T-helper 9 cell (primary cell): ENCODE measurements at places on chromosomes 1 and 21.
A peak's percentile ranks its signal among the peaks of the same experiment; 100 is the strongest.

- DNase-seq: no peak
Measured at GRCh38 chr1:232751393-232752140, 53.6 kb upstream of the MAP10 start.

GRCh38 chr1:38068220-38068979 lies 21.8 kb upstream of the POU3F1 start:
- DNase-seq: no peak

GRCh38 chr1:39908534-39908933 lies 6.8 kb upstream of the MYCL start:
- no peak for DNase-seq

DNA sequence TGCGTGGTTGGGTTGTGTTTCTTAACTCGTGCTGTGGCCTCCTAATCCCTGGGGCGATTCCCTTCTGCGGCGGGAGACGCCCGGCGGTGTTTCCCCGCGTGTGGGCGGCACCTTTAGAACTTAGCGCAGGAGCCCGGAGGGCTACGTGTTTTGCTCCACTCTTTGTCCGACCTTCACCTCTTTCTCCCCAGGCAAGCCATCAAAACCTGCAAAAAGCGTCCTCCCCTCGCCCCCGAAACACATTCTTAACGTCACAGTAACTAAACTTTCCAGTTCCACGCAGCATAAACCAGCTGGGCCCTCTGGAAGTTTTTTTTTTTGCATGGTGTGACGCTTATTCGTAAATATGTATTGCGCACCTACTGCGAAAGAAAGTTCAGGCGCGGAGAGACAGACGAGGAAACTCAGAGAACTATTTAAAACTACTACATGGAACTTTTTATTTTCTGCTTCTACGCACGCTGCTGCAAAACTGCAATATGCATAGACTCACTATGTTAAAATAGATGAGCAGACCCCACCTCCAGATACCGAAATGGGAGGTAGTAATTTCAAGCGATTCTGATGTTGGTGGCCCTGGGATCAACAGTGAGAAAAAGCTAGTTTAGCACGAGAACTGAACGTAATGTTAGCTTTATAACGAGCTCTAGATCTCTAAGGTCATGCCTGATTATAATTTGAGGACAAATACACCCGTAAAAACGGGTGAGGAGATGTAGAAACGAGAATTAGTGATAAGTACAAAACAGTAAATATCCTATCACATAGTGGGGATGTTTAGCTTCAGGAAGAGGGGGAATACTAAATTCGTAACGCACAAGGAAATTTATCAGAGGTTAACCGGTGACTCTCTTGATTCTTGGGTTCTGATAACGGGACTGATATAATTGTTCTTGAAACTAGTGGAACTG lies 920 bp downstream of the MTR start:
- DNase-seq: peak; percentile 55

DNA sequence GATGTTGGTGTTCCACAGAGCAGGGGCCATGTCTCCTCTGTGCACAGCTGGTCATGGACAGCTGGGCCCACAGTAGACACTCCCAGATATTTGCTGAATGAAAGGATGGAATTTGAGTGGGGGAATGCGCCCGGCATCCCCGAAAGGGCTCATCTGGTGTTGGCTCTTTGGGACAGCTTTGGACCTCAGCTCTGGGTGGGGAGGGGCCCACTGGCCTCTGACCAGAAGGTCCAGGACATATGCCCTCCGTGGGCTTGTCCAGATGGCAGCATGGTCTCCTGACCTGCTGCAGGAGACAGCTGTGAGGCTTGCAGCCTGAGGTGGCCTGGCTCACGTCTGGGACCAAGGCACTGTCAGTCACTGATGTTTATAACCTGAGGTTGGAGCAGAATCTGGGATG lies 160.4 kb upstream of the AJAP1 start:
- DNase-seq: no peak

DNA sequence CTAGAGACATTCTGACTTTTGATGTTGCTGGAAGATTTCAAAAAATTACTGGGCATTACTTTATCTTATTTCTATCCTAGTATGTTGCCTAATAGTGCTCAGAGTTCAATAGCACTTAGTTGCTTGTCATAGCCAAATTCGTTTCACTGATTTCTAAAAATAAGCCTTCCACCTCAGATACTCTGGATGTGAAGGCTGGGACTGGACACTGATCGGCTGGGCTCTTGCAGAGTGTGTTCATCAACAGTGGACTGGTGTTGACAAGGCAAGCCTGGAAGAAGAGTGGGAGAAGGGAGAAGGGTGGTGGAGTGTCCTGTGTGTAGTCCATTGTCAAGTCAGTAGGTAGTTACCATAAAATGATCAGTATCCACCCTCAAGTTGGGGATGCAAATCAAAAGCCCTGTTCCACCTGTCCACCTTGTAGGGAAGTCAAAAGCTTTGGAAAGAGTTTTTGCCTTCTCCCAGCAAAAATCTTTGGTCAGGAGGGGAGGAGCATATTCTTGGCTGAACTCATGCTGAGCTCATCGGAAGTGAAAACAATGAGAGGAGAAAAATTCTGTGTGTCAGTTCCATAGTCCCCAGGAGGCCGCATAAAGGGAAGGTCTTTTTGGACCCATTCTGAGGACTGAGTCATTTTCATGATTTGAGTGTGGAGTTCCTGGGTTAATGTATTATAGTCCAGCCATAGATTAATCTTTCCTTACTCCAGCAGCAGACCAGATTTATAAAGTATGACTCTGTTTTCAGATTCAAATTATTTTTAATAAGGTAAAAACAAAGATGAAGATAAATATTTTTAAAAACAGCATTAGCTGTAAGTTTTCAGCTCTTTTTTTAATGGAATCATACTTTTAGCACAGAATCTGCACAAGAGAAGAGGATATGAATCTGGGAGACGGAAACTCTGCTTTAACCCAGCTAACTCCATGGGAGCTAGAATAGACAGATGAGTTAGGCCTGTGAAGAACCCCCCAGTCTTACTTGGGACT lies 99.5 kb upstream of the BMP8A start:
- no peak for DNase-seq

GRCh38 chr1:232519186-232519585 lies 110.7 kb downstream of the SIPA1L2 start:
- no peak for DNase-seq

DNA sequence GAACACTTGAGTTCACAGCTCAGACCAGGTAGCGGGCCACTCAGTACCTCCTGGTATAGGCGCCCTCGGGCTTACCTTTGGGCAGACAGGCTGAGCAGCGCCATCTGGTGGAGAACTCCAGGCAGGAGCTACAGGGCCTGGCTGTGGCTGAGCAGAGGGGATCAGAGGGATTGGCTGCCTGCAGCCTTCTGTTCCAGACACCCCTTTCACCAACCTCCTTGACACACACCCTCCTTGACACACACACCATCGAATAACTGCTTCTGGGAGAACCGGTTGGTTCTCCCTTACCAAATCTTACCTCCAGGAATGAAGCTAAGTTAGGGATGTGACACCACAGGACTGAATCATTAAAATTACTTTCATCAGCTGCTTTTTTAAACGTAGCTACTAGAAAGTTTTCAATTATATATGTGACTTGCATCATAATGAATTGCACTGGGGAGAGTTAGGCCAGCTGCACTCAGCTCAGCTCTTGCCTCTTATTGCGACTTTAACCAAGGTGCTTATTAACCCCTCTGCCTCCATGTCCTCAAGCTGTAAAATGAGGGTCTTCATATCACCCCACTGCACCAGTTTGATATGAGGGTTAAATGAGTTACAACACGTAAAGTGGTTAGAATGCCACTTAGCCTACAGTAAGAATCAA lies 6.6 kb downstream of the LIN28A start:
- DNase-seq: peak; percentile 86

DNA sequence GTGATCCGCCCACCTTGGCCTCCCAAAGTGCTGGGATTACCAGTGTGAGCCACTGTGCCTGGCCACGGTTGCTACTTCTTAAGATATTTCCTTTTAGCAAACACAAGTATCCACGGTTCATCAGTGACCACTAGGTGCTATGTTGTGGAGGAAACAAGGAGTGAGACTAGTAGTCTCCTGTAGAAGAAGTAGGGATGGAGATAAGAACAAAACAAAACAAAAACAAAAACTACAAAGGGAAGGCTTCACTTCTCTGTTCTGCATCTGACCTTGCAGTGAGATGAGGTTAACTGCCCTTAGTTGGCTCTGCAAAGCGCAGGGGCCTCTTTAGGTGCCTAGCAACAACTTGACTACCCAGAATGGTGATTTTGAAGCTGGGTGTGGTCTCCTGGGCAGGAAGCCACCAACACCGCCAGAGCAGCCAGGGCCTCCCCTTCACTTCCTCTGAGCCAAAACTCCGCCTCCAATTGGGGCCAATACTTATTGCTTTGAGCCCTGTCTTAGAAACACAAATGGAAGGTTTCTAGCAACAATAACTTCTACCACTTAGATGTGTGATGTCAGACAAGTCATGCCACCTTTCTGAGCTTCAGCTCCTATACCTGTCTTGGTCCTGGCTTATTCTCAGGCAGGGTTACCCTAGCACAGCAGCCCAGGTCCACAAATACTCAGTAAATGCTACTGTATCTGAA lies 12.8 kb upstream of the CDC42 start:
- peak; percentile 81 for DNase-seq

- DNase-seq: no peak
Measured at GRCh38 chr1:43455213-43455889, 1.6 kb upstream of the HYI start.

DNA sequence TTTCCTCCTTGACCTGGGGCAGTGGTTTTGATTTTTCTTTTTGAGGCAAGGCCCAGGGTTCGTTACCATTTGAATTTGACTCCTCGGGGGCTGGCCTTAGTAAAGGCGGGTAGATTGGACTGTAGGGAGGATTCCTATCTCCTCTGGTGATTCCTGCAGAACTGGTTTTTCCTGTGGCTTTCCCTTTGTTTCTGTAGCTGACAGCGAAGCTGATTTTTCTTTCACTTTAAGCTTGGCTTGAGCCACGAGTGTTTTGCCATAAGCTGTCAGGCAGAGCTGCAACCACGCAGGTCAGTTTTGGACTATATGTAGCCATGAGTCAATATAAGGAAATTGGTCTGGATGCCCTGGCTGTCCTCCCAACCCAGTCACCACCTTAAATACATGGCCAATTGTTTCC lies 28.7 kb upstream of the KCNJ15 start:
- no peak for DNase-seq

- DNase-seq: peak; percentile 86
Measured at GRCh38 chr1:2227346-2228156, 568 bp upstream of the SKI start.

DNA sequence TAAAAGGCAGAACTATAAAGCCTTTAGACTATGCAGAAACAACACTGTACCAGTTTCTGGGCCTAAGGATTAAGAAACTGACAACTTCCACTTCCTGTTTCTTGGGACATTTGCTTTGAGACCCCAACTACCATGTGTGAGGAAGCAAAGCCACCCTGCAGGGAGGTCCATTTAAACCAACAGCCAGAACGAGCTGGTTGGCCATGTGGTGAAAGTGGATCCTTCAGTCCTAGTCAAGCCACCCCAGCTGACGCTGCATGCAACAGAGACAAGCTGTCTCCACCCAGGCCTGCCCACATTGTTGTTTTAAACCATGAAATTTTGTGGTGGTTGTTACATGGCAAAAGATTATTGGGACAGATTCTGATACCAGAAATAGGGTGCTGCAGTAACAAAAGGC lies 31.8 kb upstream of the SLFNL1 start:
- no peak for DNase-seq

DNA sequence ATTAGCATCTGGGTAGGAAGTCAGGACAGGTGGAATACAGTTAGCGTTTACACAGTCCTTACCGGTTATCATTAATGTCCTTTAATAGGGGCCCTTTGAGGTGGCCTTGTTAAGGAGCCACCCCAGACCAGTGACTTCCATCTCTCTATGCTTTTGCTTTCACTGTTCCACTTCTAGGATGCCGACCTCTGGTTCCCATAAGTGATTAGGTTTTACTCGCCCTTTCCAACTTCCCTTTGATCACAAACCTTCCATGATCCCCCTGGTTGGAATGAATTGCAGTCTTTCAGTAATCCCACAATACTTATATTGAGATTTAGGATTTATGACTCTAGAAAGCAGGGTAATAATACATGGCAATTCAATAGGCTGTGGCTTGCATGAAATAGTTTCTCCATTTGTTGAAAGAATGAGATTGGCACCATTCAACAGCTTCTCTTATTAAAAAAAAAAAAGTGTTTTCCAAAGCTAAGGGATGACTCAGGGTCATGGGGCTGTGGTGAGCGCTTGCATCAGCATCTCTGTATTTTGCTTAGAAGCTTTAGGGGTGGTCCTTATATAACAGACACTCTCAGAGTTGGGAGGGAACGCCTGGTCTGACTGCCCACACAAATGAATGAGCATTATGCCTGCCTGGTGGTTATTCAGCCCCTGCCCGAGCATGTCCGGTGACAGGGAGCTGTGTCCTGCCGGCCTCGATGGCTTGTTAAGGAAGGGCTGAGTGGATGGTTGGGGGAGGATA lies 110.5 kb downstream of the CNIH3 start:
- DNase-seq: no peak

GRCh38 chr1:109823543-109824348 lies 60.0 kb upstream of the EPS8L3 start:
- DNase-seq: no peak

DNA sequence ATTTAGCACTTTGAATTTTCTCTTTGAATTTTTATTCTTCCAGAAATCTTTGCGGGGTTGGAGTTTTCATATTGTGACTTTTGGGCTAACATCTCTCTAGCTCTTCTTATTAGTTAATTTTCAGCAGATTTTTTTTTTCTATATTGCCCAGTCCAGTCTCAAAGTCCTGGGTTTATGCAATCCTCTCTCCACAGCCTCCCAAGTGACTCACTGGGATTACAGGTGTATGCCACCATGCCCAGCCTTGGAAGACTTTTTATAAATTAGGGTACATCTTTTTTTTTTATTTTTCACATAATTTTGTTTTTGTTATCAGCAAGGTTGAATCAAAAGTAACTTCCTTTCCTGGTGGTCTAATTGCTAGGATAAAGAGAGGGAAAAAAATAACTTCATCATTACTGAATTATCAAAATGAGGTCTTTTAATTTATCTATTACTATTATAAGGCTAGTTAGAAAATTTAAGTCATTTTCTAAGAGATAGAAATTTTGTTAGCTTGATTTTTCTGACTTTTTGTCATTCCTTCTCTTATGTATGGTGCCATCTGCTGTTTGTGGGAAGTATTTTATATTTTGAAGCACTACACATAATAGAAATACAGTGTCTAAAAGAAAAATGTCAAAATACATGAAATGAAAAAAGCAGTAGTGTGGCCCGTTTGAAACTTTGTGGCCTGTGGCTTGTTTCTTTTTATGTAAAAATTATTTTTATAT lies 273.4 kb upstream of the CACYBP start:
- DNase-seq: no peak

GRCh38 chr1:173733912-173734311 lies 19.1 kb downstream of the KLHL20 start:
- DNase-seq: no peak
